ENCODE measurements at places on chromosomes 3 and 15.

GRCh38 chr15:42595626-42596240 lies 20.3 kb downstream of the STARD9 start:
- no peak for DNase-seq

- DNase-seq, result no peak
Measured at GRCh38 chr15:49430046-49430445, 7.0 kb downstream of the FGF7 start.

GRCh38 chr15:98753726-98754656 lies 105.7 kb downstream of the IGF1R start:
- DNase-seq, result no peak

- DNase-seq, result no peak
Measured at GRCh38 chr3:126870608-126871210, 112.2 kb upstream of the PLXNA1 start.

DNA sequence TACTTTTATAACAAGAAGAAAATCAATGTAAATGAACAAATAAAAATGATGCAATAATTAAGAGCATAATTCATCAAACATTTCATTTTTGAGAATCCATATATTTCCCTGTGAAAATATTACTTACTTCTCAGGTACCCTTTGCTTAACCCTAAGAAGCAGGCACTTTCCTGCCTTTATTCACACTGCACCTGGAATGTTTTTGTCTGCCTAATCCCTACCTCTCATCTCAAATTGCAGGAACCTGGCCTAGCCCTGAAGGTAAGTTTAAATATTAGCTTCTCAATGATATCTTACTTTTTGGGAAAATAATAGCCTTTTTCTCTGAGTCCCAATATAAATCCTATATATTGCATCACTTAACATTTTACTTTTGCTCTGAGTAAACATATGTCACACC lies 559.1 kb downstream of the FGF12 start:
- DNase-seq, result no peak

GRCh38 chr15:70308011-70308734 lies 210.5 kb upstream of the TLE3 start:
- no peak for DNase-seq

DNA sequence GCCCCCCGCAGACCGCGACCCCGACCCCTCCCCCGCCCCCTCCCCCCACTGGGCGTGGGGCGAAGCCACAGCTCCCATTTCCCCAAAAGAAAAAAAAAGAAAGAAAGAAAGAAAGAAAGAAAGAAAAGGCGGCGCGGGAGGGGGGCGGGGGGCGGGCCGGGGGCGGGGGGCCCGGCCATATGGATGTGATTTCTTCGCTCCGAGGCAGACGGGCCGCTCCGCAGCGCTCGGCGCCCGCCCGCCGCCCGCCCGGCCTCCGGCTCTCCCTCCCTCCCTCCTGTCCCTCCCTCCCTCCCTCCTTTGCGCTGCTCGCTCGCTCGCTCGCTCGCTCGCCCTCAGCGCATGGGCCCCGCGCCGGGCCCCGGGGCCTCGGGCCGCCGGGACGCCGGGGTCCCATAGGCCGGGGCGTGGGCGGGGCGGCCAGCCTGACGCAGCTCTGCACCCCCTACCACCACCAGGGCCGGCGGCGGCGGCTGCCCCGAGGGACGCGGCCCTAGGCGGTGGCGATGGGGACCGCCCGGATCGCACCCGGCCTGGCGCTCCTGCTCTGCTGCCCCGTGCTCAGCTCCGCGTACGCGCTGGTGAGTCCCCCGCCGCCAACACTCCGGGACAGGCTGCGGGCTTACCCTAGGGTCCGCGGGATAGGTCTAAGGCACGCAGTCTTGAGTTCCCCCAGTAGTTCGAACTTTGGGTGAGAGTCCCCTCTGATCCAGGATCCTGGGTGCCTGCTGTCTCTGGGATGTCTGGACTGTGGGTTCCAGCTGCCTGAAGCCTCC lies 5.7 kb downstream of the PTH1R start:
- DNase-seq, result no peak

- DNase-seq, result no peak
Measured at GRCh38 chr3:49895791-49896190, 7.9 kb downstream of the MST1R start.

GRCh38 chr3:112460519-112461195 lies 38.6 kb downstream of the BTLA start:
- no peak for DNase-seq

GRCh38 chr3:46427916-46428833 lies 21.1 kb downstream of the CCRL2 start:
- DNase-seq, result no peak

DNA sequence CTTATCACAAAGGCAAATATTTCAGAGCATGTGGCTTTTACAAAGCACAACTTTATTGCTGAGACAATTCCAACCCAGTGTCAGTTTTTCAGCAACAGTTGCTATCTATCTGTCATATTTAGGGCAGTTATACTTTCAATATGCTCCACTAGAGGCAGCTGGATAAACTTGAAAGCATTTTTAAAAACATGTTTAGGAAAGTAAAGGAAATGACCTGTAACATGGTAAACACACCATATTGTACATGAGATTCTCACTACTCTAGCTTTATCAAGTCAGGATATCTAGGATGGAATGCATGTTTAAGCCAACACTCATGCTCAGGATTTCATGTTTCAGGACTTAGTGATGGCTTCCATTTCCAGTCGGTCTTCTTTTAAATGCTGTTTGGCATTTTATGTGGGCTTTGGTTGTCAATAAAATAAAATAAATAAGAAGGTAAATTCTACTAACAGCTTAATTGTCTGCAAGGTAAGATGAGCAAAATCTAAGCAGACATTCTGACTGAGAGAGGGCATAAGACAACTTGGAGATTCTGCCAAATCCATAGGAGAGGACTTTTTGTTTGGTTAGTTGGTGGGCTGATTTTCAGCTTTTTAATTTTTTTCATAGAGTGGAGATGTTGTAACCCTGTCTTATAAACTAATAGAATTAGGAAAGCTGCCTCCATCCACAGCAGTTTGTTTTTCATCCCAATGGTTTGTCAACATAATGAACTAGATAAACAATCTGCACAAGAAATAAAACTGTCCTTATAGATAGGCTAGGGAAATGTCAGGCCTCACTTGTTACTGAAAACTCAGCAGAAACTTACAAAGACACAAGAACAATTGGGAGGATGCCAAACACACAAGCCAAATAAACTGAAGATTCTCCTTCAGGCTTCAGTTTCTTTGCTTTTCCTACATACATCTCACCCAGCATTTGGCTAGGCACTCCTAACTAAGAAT lies 63.4 kb upstream of the CPB1 start:
- DNase-seq, result no peak

DNA sequence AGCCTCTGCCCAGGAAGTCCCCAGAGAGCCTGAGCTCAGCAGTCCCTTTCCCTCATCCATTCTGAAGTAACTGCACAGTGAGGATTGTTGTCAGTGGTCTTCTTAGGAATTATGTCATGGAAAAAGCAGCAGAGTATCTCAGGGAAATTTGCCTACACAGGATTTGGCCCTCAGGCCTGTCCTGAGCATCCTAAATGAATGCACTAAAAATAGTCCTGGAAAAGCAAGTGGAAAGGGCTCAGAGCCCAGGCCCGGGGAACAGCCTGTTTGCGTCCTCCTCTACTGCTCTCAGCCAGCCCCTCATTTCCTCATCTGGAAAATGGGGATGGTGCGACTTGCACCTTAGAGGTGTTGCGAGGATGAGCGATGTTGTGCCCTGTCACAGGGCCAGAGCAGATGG lies 21.6 kb downstream of the LYSMD4 start:
- DNase-seq, result no peak

- DNase-seq, result no peak
Measured at GRCh38 chr3:79761441-79761840, 6.4 kb downstream of the ROBO1 start.

GRCh38 chr3:130669740-130670139 lies 76.9 kb downstream of the PIK3R4 start:
- no peak for DNase-seq

DNA sequence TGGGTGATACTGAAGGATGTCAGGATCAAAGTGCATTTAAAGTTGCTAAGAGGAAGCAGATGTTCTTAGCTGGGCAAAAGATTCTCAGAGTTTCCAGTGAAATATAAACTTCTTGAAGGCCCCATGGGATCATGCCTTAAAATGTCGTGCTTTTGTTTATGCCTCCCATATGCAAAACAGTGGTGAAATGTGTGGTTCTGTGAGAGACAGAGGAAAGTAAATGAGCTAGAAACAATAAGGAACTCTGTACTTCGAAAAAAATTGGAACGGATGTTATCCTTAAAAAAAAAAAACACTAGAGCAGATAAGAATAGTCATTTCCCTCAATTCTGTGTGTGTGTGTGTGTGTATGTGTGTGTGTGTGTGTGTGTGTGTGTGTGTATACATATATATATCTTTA lies 497.0 kb upstream of the TBL1XR1 start:
- no peak for DNase-seq

DNA sequence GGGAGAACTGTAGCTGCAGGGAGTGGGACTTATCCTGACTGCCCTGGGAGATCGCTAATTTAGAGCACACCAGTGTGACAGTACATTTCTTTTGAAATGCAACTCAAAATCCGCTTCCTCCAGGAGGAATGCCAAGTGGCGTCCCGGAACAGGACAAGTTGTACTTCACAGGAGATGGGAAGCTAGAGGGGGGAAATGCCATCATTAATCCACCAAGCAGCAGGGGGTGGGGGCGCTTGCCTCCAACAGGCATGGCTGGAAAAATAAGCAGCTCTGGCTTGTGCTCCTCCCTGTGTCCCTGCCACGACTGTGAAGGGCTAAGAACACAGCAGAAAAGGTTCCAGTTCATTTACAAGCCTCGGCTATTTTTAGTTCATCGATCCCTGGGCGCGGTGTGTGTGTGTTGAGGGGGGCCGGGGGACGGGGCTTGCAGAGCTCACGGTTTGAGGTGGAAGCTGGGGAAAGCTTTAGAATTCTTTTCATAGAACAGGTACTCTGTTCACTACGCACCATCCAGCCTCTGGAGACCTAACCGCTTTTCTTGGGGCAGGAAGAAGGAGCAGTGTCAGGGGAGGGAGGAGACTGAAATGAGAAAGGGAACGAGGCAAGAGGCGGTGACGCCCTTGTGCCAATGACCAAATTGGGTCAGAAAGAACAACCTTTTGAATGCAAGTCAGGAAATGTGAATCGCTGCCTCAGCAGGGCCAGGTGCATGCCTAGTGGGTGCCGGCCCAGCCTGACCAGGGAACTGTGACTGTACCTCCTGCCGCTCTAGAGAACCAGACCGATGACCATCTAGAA lies 51.8 kb upstream of the DGKG start:
- DNase-seq, result no peak

DNA sequence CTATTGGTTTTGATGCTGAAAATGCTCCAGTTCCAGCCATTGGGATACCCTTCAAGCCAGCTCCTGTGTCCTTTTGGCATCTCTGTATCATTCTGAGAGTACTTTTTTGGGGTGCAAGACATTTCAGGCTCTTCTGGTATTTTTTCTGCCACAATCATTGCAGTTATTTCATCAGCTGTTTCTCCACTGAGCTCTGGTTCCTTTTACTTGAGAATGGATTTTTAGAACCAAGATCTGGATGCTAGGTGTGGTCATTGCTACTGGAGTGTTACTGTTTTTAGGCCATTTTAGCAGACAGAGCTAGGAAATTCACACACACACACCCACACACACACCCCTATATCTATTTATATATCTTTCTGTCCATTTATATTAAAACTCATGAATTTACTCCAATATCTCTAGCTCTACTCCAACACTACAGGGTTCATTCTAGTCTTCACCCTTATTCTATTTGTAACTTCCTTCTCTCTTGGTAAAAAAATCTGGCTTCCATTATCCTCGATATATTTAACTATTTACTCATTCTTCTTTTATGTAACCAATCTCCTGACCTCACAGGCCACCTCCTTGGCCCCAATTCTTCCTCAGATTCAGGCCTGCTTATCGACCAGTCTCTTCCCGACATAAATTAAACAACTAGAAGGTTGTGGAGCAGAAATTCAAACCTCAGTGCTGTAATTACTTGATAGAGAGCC lies 17.0 kb downstream of the SLC35G2 start:
- DNase-seq, result no peak

DNA sequence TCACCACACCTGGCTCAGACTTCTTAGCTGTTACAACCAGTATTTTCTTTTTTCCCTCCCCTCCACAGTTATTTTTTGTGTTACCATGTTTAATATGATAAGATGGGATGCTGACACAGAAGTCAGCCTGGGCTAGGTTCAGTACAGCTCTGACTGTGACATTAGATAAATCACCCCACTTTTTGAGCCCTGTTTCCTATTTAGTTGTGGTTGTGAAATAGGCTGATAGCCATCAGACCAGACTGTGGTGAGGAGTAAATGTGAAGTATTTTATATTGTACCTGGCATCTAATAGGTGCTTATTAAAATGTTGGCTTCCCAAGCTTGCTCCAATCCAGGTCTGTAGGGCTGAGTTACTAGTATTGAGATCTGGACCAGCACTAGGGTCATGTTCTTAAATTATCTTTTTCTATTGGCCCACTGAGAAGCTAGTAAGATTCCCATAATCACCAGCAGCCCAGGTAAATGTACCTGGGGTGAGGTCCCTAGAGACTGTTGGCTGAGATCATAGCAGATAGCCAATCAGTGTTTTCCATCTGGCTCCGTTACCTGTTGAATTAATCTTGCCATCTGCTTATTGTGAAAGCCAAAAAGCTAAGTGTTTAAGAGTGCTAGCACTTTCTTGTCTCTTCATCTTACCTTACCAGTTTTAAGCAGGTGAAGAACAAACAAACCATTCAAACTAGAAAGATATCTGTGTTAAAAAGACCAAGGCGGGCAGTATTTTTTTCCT lies 61.0 kb downstream of the CCK start:
- no peak for DNase-seq

DNA sequence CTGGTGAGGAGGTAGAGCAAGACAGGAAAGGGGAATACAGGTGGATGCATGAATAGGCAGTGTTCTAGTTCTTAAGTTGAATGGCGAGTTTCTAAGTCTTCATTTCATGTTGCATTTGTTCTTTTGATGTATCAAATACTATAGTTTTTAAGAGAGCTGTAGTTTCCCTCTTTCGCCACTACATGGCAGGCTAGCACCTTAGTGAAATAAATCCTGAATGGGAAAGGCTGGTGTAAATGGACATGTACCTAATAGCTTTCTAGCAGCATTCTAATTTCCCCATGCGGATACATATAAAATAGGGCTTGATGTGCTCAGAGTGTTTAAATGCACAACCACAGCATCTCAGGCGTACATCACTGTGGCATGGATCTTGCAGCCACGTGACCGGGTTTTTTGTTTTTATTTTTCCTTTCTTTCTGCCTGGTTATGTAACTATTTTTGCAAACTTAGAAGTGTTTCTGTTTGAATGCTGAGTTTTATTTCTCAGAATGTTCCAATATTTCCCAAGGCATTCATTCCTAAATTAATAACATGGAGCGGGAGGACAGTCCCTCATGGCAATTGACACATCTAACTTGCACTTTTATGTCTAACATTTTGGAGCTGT lies 23.5 kb upstream of the CLN6 start:
- DNase-seq, result no peak
